ENCODE measurements at places on chromosomes 11 and 22.

- no peak for DNase-seq
These were observed 1.6 kb downstream of the MCAM start for GRCh38 chr11:119315131-119316015.

GRCh38 chr11:118744046-118744445 is 46.9 kb downstream of the DDX6 start:
- DNase-seq: peak; percentile 59

DNA sequence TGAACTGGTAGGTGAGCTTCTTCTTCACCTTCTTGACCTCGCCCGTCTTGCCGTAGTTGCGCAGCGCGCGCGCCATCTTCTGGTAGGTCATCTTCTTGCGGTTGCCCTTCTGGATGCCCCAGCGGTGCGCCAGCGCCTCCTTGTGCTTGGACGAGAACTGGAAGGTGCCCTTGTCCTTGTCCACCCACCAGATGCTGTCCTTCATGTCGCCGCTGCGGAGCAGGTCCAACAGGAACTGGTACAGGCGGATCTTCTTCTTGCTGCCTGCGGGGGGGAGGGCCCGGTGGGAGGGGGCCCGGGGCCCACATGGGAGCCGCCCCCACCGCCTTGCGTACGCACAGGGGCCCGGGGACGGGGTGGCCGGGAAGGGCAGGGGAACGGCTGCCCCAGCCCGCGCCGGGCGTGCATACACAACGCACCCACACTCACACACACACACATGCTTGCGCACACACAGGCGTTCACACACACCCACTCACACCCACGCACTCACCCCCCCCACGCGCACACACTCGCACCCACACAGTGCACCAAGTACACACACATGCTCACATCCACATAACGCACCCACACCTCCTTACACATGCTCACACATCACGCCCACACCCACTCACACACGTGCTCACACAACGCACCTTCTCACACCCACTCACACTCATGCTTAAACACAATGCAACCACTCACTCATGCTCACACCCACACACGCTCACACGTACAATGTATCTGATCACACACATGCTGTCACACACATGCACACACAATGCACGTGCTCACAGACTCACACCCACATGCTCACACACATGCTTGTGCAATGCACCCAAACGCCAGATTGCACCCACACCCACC is 3.0 kb upstream of the MYBPC3 start:
- DNase-seq: peak; percentile 91

GRCh38 chr11:44989831-44990566 is 39.3 kb upstream of the TP53I11 start:
- DNase-seq: no peak

DNA sequence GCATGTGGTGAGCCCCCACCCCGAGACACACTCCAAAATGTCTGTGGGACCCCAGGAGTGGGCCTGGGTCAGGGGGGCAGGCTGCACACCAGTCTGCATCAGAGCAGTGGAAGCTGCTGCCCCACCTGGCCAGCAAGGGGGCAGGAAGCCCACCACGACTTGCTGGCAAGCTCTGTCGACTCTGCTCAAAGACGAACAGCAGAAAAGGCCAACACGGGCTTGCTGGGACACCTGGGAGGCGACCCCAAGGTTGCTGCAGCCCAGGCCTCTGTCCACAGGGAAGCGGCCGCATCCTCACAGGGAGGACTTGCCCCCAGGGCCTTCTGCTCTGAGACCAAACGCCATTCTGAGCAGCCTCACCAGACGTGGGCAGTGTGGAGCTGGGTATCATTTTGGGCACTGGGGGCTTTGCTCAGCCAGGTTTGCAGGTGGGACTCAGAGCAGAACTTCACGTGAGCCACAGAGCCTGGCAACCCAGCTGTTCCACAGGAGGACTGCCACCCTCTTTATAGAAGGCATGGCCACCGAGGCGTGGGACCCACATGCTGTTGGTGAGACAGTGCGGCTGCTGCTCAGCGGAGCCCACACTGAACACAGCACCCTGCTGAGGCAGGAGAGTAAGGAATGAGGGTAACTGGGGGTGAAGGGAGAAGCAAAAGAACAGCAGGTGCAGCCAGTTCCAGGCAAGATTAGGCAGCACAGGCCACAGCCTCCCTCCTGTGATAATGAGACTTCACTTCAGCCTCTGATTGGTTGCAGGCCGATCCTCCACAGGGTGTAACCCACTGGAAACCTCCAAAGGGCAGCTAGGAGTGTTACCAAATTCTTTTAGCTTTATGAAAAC is 11.0 kb downstream of the IL17REL start:
- DNase-seq: no peak

DNA sequence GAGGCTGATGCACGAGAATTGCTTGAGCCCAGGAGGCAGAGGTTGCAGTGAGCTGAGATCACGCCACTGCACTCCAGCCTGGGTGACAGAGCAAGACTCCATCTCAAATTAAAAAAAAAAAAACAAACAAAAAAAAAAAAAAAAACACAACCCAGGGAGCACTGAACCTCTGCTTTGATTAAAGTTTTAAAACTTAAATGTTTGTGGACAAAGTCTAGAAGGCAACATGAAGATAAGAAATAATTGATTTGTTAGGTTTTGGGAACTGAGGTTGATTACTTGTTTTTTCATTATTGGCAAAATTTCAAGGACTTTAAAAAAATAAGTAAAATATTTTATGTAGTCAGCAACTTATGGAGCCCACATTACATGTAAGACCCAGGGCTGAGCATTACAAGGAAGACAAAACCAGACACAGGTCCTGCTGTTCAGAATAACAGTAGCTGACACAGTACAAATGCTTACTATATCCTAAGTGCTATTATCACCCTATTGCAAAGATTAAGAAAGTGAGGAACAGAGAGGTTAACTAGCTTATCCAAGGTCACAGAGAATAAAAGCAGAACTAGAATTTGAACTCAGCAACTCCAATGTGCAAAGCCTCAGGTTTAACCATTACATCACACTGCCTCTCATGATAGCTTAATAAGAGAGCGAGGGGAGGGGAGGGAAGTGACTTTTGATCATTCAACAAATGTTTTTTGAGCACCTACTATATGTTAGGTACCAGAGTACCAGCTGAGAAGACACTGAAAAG is 2.3 kb upstream of the CRY2 start:
- no peak for DNase-seq

GRCh38 chr22:44640618-44641155 is 61.3 kb upstream of the PRR5 start:
- no peak for DNase-seq

DNA sequence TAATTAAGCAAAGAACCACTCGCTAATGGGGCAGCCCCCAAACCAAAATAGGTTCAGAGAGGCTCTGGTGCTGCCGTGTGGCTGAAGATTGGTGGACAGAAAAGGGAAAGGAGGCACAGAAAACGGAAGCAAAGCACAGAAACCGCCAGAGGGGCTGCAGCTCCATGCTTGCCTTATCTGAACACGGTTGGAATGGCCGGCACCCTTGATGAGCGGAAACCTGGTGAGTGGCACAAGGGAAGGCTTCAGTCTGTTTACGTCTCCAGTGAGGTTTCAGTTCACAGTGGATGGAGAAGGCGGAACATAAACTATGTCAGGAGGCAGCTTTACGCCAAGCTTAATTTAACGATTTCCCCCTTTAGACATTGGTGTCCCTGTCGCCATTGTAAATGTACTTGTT is 5.2 kb upstream of the PRR33 start:
- no peak for DNase-seq

DNA sequence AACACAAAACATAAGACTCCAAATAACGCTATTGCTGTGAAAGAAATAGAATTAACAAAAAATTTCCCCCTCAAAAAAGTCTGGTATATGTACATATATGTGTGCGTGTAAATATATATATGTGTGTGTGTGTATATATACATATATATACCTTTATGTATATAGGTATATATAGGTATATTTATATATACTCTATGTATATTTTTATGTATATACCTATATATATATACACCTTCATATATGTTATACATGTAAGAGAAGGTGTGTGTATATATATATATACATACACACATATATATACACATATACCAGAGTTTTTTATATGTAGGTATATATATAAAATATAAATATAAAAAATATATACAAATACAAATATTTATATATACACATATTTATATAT is 199.2 kb downstream of the RAB38 start:
- DNase-seq: no peak

DNA sequence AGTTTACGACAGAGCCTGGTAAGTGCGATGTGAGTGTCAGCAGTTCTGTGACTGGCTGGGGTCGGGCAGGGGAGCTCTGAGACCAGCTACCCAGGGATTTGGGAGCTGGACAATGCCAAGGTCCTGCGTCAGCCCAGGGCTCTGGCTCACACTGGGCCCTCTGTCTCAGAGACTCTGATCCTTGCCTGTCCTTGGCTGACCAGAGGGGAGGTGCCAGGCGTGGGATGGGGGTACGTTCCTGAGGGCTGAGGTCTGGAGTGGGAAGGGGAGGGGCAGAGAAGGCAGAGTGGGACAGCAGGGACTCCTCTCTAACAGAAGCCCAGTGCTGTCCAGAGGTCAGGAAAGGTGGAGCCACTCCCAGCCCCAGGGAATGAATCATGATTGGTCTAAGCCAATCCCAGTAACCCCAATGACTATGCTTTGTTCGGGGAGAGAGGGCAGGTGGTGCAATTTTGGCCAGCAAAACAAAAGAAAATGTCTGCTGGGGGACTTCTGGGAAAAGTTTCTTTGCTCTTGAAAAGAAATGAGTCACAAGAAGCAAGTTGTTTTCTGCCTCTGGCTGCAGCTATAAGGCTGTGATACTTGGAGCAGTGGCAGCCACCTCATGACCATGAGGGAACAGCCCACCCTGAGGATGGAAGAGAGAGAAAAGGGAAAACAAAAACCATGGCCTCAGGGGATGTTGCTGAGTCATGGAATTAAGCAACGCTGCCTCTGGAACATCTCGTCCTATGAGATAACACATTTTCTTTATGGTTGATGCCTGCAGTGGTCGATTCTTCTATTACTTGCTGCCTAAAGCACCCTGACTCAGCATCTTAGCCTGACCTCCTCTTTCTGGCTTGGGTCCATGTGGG is 108.3 kb downstream of the CHST1 start:
- peak; percentile 96 for DNase-seq

GRCh38 chr11:63871962-63872799 is 33.3 kb downstream of the MARK2 start:
- peak; percentile 95 for DNase-seq

GRCh38 chr11:66221726-66222236 is 46.7 kb upstream of the RAB1B start:
- DNase-seq: peak; percentile 8

DNA sequence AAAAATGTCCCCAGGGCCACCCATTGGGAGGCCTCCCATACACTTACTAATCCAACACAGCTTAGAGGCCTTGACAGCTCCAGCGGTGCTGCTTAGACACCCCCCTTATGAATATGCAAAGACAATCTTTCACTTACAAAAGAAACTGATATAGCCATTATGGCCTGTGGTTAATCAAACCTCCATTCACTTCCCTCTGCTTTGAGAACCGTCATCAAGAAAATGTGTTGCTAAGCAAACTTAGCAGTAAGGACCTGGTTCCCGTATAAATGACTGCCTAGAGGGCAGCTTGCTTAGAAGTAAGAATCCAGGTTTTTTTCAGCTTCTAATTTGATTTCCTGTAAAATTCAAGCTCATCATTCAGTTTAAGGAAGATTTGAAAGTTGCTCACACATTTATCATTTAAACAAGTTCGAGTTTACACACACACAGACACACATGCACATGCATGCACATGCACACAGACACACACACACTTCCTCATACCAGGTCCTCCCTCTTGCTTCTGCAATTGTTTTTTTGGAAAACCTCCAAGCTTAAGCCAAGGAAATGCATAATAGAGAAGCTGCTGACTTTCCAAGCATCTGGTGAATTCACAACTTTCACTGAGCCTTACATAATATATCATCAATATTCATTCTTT is 137.7 kb upstream of the BLID start:
- DNase-seq: peak; percentile 20

GRCh38 chr11:122637541-122637940 is 18.0 kb upstream of the UBASH3B start:
- no peak for DNase-seq

- DNase-seq: peak; percentile 36
These were observed 311.8 kb downstream of the SBF2 start for GRCh38 chr11:9982127-9982795.

- no peak for DNase-seq
These were observed 103.6 kb upstream of the OR9G4 start for GRCh38 chr11:56852131-56852530.

GRCh38 chr11:18012122-18012905 is 533 bp downstream of the SERGEF start:
- DNase-seq: peak; percentile 17

DNA sequence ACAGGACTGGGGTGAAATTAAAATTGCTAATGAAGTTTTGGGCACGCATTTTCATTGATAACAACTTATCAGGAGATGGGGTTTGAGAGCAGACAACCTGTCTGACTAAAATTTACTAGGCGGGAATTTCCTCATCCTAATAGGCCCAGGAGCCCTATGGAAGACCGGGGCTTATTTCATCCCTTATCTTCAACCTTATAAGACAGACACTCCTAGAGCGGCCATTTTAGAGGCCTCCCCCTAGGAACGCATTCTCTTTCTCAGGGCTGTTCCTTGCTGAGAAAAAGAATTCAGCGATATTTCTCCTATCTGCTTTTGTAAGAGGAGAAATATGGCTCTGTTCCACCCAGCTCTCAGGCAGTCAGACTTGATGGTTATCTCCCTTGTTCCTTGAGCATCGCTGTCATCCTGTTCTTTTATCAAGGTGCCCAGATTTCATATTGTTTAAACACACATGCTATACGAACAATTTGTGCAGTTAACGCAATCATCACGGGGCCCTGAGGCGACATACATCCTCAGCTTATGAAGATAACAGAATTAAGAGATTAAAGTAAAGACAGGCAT is 39.3 kb upstream of the ZC3H12C start:
- no peak for DNase-seq
